ENCODE measurements at places on chromosomes 3 and 15.

- DNase-seq, result no peak
Measured at GRCh38 chr15:43067717-43068461, 37.9 kb downstream of the UBR1 start.

- no peak for DNase-seq
Measured at GRCh38 chr15:57604507-57604906, 12.8 kb downstream of the MYZAP start.

GRCh38 chr3:188021502-188022040 lies 132.4 kb upstream of the LPP start:
- no peak for DNase-seq

DNA sequence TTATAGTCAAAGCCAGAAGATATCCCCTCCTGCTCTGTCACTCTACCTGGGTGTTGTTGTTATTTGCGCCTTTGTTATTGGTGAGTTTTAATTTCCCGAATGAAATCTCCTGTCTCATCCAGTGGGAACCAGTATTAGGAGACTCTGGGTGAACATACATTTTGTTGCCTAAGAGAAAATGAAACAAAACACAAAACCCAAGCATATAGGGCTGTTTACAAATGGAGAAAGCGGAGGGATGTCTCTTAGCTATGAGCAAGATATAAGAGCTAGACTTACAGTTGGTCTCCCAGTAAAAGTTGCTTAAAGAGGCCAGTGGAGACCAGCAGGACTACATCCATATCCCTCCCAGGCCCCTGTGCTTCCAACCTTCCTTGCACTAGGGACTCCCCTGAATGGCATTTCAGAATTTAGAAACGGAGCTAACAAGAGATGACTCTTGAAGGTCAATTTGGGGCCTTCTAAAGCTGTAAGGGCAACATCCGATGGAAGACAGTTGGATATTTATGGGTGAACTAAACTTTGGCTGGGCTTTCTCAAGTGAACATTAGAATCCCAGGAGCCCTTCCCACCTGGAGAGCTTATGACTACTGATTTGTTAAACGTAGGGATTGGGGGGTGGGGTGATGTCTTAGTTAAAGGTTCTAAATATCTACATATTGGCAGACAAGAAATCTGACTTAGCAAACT lies 2.7 kb downstream of the EOMES start:
- DNase-seq, result no peak

- no peak for DNase-seq
Measured at GRCh38 chr3:54874816-54875556, 52.9 kb downstream of the LRTM1 start.

DNA sequence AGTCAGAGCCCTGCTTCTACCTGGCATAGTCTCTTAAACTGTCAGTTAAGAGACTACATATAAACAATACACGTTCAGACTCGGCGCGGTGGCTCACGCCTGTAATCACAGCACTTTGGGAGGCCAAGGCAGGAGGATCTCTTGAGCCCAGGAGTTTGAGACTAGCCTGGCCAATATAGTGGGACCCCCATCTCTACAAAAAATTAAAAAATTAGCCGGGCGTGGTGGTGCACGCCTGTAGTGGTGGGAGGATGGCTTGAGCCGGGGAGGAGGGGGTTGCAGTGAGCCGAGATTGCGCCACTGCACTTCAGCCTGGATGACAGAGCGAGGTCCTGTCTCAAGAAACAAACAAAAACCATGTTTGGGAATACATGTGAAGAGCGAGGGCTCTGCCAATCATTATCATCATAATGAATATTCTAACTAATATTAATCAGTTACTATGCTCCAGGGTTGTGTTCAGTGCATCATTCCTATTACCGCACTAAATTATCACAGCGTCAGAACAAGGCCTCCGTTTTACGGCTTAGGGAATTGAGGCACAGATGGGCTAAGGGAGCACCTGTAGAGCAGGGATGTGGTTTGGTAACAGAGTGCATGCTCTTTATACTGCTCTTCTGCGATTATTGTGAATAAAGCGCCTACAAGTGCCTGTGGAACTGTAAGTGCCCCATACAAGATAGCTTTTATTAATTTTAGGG lies 844 bp upstream of the UQCC5 start:
- no peak for DNase-seq

GRCh38 chr3:27914199-27914598 lies 192.1 kb upstream of the EOMES start:
- no peak for DNase-seq

- no peak for DNase-seq
Measured at GRCh38 chr15:74428442-74428787, 5.3 kb downstream of the SEMA7A start.

DNA sequence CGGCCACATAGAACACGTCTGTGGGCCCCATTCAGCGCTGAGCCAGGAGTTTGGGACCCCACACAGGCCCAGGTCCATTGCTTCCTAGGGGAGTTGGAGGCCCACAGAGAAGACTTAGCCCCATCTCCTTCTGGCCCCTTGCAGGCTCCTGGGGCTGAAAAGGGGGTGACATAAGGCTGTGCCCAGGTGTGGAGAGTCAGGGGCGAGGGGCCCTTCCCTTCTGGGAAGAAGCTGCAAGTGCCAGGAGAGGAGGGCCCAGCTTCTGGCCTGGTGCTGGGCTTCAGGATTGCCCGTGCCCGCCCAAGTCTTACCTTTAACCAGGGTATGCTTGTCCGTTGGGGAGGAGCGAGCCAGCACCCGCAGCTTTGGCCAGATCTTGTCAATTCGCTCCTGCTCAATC lies 28.9 kb upstream of the SEC13 start:
- no peak for DNase-seq

DNA sequence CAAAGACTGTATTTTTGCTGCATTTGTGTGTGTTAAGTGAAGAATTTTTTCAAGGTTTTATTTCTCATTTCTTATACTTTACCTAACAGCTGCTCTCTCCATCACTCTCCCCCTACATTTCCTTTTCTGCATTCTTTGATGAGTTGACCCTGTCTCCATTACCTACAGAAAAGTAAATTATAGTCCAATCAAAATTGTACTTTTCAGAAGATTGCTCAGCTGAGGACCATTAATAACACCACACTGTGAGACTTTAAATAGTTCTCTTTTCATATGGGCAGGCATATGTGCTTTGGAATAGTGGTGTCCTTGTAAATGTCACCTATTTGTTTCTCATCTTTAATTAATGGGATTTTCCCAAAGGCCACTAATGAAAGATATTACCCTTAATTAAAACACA lies 234.7 kb upstream of the GPR149 start:
- no peak for DNase-seq

- no peak for DNase-seq
Measured at GRCh38 chr3:106529738-106530137, 660.9 kb upstream of the CBLB start.

GRCh38 chr3:188573956-188574355 lies 420.0 kb downstream of the LPP start:
- DNase-seq, result no peak

GRCh38 chr3:181344331-181344730 lies 354.8 kb upstream of the DNAJC19 start:
- DNase-seq, result no peak
